ENCODE measurements at places on chromosomes 7 and 10. TPM values are rescaled to one million over a fixed set of nuclear protein-coding genes. Genes with fewer than 3 reads are reported as not detected.

GRCh38 chr7:156157409-156158012 lies 345.2 kb upstream of the SHH start:
- peak; percentile 39 for DNase-seq

- DNase-seq: no peak
These were observed 43.3 kb downstream of the NRAP start for GRCh38 chr10:113620511-113620910.

DNA sequence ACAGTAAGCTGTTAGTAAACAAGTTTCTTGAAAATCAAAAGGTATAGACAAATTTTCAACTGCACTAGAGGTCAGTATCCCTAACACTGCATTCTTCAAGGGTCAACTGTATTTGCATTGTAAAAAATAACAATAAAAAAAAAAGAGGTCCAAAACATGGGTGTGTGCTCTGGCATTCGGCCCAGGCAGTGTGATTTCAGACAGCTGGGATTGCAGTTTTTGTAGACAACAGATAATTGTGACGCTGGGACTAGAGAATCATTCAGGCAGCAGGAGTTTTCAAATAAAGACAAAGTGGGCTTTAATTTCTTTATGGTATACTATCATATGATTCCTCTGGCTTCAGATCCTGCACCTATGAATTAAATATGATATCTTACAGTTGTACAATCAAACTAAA lies 543.2 kb upstream of the SEMA3D start:
- DNase-seq: no peak

DNA sequence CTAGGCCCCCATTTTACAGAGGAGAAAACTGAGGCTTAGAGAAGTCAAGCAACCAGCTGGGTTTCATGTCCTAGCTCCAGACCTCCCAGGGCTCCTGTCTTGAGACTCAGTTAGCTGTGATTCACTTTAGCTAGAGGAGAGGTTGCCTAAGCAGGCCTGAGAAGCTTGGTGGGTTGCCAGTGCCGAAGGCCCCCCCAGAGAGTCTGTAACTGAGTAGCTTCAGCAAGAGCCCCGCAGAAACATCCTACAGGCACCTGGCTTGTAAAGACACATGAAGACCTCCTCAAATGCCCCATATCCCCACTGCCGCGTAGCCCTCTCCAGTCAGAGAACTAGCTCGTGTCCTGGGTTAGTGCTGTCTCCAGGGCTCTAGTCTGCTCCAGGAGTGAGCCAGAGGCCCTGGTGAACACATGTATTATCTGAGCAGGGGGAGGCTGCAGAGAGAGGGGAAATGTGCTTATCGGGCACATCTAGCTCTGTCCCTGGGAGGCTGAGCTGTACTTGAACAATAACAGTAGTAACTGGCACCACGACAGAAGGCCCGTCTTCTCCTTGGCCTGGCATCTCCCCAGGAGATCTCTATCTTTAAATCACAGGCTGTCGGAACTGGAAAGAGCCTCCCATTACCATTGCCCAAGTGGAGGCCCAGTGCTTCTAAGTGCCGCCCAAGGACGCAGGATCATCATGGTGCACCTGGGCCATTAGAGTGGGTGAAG lies 28.9 kb downstream of the UNC5B start:
- no peak for DNase-seq

- no peak for DNase-seq
These were observed 143.9 kb downstream of the PFKFB3 start for GRCh38 chr10:6346631-6347030.

The WIPF3 gene
- total RNA-seq: 0.73 TPM

DNA sequence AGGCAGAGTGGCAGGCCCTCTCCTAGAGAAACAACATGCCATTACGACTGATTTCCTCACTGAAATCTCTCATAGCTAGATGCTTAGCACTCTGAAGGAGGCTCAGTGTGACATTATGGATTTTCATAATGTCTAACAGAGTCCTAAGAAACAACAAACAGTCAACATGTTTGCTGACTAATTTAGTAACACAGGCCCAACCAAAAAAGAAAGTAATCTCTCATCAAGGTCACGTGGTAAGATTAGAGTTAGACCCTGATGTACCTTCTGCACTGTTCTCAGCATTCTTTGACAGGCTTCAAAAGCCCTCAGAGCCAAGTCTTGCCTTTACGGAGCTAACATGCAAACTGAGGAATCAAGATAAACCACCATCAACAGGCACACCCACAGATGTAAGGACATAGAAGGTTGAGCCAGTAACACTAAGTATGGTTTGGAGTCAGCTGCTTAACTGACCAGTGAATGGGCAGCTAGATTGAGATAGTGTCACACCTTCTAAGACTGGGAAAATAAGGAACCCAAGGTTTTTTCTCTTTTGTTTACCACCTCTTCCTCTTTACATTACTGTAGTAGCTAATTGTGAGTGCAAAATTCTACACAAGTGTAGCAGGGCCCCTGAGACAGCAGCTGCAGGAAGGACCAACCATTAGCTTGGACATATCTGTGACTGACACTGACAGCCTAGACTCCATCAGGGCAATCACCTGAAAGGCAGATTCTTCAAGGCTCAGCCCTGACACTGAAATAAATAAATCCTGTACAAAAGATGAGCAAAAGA lies 15.3 kb upstream of the KCNIP2 start:
- no peak for DNase-seq

- no peak for DNase-seq
These were observed 60.5 kb downstream of the PWWP2B start for GRCh38 chr10:132457328-132458070.

DNA sequence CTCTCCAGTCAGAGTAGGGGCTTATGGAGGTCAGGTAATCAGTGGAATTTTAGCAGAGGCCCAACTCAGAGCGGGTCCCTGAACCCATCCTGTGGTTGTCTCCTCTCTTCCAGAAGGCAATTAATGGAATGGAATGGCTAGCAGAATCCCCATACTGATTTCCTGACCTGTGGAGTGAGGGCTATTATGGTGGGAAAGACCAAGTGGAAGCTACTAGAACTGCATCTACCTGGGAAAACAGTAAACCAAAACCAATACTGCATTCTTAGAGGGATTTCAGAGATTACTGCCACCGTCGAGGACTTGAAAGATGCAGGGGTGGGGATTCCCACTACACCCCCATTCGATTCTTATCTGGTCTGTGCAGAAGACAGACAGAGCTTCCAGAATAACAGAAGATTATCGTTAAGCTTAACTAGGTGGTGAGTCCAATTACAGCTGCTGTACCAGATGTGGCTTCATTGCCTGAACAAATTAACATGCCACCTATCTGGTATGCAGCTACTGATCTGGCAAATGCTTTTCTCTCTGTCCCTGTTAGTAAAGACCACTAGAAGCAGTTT lies 73.2 kb downstream of the LMBR1 start:
- DNase-seq: no peak

DNA sequence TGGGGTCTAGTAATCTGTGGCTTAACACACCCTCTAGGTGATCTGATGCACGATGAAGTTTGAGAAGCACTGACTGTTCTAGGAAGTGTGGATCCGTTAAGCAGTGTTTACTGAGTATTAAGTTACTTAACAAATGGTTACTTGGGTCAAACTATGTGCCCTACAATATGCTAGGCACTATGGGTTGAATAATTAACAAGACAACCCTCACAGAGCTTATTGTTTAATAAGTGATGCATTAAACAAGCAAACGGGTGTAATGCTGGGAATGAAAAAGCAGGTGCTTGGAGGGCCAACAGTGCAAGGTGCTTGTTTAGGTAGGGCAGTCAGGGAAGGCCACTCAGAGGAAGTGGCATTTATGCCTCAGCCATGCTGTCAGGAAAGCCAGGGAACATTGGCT lies 378.0 kb upstream of the PODXL start:
- no peak for DNase-seq

- no peak for DNase-seq
These were observed 30.5 kb downstream of the BICC1 start for GRCh38 chr10:58543141-58543540.

The ACTL6B gene
- not detected for total RNA-seq

GRCh38 chr10:91162050-91162494 lies 58.4 kb upstream of the PCGF5 start:
- DNase-seq: no peak

The MRPS33 gene
- 33.2 TPM for total RNA-seq

The STEAP1B gene
- total RNA-seq: not detected

The NODAL gene
- total RNA-seq: not detected

The SEMA4G gene
- total RNA-seq: 80.4 TPM

DNA sequence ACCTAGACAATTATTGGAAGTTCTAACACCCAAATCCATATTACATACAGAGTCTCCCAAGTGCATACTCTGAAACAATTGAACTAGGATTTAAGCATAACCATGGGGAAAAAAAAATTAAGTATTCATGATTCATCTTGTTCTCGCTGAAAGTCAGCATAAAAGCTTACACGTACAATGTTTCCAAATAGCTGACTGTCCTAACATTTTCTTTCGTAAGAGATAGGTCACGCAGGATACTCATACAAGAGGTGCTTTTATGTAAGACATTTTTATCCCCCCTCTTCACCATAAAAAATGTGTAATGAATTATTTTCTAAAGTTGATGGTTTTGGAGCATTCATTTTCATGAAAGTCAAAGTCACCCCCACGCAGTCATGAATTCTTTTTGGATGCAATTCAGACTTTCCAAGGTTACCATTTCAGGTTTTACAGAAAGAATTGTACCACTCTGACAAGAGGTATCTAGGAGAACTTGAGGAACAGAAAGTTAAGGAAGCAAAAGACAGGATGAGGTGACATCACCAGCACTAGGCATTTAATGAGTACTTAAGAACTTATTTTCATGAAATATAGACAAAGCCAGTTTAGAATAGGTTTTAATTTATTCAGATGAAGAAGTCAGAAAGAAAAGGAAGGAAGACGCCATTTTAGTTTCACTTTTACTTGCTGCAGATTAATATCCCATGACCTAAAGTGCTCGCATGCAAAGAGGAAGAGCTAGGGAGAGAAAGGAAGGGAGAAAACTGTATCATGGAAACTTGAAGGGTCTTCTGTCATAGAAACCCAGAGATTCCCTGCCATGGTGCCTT lies 55.8 kb downstream of the TMEM26 start:
- DNase-seq: no peak

The COL28A1 gene
- total RNA-seq: 0.58 TPM

DNA sequence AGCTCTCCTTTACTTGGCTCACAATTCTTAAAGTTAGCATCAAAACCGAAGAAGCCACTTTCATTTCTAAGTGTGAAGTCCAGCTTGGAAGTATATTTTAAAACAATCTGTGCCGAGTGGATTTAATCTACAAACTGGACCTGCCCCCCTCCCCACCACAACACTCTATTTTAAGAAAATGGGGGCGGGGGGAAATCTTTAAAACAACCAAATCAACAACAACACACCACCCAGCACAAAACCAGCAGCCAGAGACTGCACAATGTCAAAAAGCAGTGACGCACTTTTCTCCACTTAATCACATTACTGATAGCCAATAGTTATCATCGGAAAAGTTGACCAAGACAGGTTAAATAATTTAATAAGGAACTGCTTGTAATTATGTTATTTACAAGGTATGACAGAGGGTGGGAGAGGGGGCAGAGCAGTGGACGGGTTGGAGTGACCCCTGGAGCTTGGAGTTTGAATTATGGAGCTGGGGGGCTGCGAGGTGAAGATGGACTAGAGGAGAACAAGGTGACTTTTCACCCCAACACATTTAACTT lies 2.8 kb downstream of the EBF3 start:
- no peak for DNase-seq

The KCNIP2 gene
- total RNA-seq: 1.4 TPM

- DNase-seq: no peak
These were observed 183.0 kb downstream of the RAPGEF5 start for GRCh38 chr7:22173685-22174573.

DNA sequence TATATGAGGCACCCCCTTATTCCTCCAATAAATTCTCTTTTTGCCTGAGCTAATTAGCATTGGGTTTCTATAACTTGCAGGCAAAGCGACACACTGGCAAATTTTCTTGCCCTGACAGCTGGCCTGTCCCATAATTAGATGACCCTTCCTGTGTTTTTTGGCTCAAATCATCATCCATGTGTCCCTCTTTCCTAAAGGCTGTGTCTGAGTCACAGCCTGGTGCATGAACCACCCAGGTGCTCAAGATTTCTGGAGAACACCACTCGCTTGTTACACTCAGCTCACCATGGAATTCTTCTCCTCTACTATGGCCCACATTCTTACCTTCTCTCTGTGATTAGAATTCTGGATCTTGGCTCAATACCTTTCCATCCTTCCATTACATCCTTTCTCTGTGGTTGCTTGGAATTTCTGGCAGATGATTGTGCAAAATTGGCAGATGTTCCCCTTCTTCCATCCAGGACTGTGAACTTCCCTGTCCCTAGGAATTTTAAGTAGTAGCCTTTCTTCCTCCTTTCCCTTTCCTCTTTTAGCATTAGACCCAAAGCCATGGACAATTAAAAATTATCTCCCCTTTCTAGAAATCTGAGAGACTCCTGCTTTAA lies 116.0 kb upstream of the ANKRD1 start:
- no peak for DNase-seq

The FRMD4A gene
- 13.8 TPM for total RNA-seq

The AKR1C8 gene
- 24.7 TPM for total RNA-seq

GRCh38 chr7:17501441-17502212 lies 203.2 kb downstream of the AHR start:
- DNase-seq: no peak

DNA sequence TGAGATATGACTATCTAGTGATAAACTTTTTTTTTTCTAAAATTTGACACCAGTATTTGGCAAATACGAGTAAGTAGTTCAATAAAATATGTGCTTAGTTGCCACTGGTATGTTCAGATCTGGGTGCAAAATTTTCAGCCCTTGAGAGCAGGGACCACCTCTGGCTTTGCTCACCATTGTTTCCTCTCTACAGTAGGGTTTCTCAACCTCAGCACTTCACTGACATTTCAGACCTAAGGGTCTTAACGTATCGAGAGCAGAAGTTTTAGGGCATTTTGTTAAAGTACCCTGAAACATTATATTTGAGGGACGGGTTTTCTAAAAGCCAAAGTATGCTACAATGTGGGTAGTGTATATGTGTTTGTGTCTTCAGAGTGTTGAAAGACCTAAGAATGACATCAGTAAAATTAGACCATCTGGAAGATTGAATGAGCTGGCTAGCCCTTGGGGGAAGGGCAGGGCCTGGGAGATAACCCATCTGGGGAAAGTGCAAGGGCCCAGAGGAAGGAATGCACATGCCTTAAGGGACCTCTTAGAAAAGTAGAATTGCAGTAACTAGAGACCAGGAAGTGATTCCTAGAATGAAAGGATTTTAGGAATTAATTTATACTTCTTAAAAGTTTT lies 11.8 kb downstream of the BZW2 start:
- no peak for DNase-seq

- no peak for DNase-seq
These were observed 22.7 kb upstream of the AGFG2 start for GRCh38 chr7:100516135-100516812.

The NEUROD6 gene
- not detected for total RNA-seq

- peak; percentile 85 for DNase-seq
These were observed 77.9 kb downstream of the ZMIZ1 start for GRCh38 chr10:79146611-79147130.

The CYP26C1 gene
- 0.08 TPM for total RNA-seq

Measured in left lobe of liver (tissue), 2 donors.